Left hindlimb (tissue), 1 donor: ENCODE measurements at places on chromosomes 4 and X.

DNA sequence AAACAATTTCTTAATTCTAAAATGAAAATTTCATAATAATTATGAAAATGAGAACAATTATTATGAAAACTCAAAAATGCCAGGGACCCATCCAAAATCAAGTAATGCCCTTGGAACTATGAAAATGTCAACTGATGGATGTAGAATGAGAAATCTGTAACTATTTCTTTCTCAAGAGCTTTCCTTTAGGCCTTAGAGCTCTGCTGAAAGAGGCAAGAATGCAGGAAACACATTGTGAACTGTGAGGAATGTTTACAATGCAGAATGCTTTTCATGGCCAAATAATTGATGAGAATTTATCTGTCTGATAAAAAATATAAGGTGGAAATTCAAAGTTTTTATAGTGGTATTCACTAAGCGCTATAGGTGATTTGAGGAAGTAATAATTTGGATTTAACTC is 207.1 kb upstream of the PCDH18 start:
- DNase-seq: no peak

GRCh38 chr4:1614854-1615595 is 69.1 kb downstream of the FAM53A start:
- DNase-seq: no peak

GRCh38 chr4:72209600-72209999 is 177.8 kb downstream of the NPFFR2 start:
- no peak for DNase-seq

- DNase-seq: peak; percentile 71
These were observed 27.5 kb downstream of the SETD7 start for GRCh38 chr4:139528377-139529005.

GRCh38 chr4:36414248-36414647 is 132.8 kb downstream of the DTHD1 start:
- no peak for DNase-seq

GRCh38 chr4:112901962-112902411 is 147.5 kb upstream of the ANK2 start:
- no peak for DNase-seq

DNA sequence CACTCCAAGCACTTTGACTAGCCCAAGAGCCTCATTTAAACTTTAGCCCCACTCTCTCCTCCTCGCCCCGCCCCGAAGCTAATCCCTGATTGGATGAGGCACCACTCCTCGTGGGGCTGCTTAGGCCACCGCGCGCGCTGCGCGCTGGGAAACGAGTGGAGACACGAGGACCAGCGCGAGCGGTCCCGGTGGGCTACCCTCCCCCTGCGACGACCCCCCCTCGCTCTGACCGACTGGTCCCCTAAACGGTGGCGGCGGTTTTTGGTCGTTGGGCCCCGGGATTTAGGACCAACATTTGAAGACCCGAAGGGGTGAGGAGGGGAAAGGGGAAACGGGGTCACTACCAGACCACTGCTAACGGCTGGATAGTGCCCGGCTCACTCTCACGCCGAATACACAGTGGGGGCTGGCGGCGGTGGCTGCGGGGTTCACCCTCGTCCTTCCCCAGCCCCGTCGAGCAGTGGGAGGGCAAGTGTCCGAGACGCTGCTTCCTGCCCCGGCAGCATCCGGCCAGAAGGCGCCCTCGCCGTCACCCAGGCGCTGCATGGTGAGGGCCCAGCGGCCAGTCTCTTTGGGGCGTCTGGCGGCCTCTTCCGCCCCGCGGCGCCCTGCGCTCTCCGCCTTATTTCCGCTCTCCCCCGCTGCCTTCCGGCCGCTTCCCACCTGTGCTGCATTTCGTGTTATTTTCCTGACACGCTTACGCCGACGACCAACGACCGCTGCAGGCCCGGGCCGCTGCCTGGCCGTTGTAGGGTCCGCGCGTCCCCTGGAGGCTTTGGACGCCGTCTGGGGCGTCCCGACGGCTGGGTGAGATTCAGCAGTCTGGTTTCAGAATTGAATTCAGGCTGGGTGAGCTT is at the start of gene RBM46:
TSS of gene RBM46 (plus strand) at position 147 of the 857 bp plus-strand sequence. CDS start 15,481 bp downstream, outside the sequence.
- no peak for DNase-seq

DNA sequence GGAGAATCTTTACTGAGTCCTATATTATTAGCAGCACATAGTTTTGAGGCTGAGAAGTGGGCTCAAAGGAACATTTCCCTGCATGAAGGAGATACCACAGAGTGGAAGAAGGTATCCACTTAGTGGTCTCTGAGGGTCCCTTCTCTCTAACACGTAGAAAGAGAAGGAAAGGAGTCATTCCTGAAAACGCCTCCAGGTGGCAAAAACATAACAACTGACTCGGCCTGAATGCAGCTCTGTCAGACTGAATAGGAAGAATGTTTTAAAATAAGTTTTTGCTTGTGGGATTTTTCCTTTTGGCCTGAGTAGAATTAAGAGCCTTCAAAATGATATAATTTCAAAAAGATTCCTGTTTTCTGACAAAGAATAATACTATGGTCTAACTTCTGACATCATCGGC is 23.3 kb downstream of the RPGR start:
- DNase-seq: no peak

DNA sequence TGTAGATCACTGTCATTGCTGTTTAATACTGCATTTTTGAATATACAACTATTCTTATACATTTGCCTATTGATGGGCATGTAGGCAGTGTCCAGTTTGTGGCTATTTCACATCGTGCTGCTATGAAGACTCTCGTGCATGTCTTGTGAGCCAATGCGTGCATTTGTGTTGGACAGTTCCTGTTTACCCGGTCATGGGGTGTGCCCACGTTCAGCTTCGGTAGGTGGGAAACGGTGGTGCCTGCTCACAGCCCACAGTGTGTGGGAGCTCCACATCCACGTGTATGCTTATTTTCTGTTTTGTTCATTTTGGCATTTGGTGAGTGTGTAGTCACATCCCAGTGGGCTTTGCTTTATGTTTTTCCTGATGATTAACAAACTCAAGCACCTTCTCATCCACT is 19.7 kb upstream of the RNF212 start:
- DNase-seq: no peak

GRCh38 chr4:52638717-52639116 is 20.4 kb downstream of the USP46 start:
- no peak for DNase-seq

DNA sequence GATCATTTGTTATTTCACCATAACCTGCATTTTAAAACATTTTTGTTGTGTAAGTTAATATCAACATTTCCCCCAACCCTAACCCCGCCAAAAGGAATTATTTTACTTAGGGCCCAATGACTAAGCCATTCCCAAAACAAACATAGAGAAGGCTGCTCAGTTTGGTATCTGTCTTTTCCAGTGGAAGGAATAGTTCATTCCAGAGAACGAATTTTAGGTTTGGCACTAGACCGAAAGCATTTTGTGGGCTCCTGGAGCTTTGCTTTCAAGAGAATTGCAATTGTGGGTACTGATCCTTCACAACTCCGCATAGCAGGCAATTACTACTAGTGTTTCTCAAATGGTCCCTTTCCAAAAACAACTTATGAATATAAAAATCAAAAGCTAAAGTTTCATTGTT is 226.7 kb upstream of the MAD2L1 start:
- DNase-seq: peak; percentile 42

GRCh38 chrX:6002056-6002455 is 226.6 kb downstream of the NLGN4X start:
- DNase-seq: no peak
